CD4-positive, CD25-positive, alpha-beta regulatory T cell (primary cell): ENCODE measurements at places on chromosomes 16 and 17. TPM values are rescaled to one million over a fixed set of nuclear protein-coding genes. Genes with fewer than 3 reads are reported as not detected.

The KCNJ12 gene
- 0.15 TPM for total RNA-seq

The SETD6 gene
- 17.5 TPM for total RNA-seq

The DOC2A gene
- total RNA-seq, result not detected

The RRAD gene
- 0.35 TPM for total RNA-seq

The SOX15 gene
- total RNA-seq, result not detected

The TSR3 gene
- total RNA-seq, result 31.5 TPM

The PMP22 gene
- total RNA-seq, result not detected

The SMIM36 gene
- not detected for total RNA-seq

The ESRP2 gene
- total RNA-seq, result not detected

The TERF2IP gene
- total RNA-seq, result 133 TPM

The TMEM101 gene
- total RNA-seq, result 15.8 TPM

The GRB7 gene
- total RNA-seq, result not detected

GRCh38 chr17:79243603-79243990, 169.0 kb downstream of the ENGASE start:
- no peaks in the 10 kb centered on the region for H3K36me3 ChIP-seq
- H3K27me3 ChIP-seq, result no peaks in the 10 kb centered on the region
- no peak overlapping the region for H3K4me3 ChIP-seq
- no peaks in the 10 kb centered on the region for H3K4me1 ChIP-seq
- H3K27ac ChIP-seq, result no peak overlapping the region
- DNase-seq, result no peak

DNA sequence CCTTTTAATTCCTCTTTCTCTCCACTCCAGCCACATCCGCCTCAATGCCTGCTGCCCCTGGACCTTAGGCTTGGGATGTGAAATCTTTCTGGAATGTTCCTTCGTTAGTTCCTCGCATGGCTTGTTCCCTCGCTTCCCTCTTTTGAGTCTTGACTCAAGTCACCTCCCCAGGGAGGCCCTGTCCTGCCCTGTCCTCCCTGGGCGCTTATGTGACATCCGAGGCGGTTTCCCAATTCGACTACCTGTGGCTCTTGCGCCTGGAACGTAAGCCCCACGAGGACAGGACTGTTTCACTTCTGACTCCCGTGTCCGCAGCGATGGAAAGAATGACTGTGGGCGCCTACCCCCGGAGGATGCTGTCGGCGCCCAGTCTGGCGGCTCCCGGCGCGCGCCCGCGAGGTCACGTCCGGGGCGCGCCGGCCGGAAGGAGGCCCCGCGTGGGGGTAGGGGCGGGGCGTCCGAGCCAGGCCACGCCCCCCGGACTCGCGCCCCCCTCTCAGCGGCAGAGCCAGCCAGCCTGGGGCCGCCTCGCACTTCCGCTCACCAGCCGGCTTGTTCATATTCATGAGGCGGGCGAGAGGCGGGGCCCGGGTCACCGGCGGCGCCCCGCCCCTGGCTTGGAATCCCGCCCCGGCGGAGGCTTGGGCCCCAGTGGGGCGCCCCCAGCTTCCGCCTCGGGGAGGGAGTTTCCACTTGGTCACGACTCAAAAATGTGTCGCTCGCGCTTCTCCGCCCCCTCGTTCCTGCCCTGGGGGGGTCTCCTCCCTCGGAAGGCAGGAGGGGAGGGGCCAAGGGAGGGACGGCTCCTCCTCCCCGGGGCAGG, 8.4 kb upstream of the GLIS2 start:
- no peaks in the 10 kb centered on the region for H3K27me3 ChIP-seq
- peak overlapping the region; percentile 90 for H3K27ac ChIP-seq
- peak; percentile 97 for DNase-seq
- H3K36me3 ChIP-seq, result no peaks in the 10 kb centered on the region

DNA sequence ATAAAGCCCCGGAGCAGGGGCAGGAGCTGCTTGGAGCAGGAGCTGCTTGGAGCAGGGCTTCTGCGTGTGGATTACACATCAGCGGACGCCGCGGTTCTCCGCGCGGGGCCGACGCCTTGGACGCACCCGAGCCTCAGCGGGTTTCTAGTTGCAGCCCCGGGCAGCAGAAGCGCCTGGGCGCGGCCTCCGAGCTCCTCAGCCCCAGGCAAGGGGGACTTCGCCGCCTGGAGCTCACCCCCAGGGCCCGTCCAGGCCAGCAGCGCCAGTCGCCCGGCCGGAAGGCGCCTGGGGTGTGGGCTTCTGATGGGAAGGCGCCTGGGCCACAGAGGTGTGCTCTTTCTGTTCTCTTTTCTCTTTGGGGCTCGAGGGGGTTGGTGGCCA, 6.3 kb downstream of the FOXF1 start:
- H3K36me3 ChIP-seq, result no peaks in the 10 kb centered on the region
- H3K27me3 ChIP-seq, result peaks cover 16% of the 10 kb centered on the region
- no peak overlapping the region for H3K4me3 ChIP-seq
- H3K27ac ChIP-seq, result no peak overlapping the region

DNA sequence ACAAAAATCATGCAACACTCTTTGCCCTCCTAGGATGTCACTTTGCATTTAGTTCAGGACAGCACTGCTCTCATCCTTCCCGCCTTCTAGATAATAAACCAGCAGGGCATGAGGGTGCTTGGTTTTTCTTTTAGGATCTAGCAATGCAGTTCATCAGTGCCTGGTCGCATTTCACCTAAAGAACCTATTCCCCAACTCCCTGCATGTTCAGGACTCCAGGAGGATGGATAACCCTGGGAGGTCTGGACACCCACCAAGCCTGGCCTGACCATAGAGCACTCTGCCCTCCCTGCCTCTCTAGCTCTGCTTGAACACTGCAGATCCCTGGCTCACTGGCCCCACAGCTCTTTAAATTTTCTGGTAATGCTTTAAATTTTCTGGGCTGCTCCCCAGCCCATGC, 2.6 kb downstream of the SLFN12 start:
- DNase-seq, result no peak
- H3K4me1 ChIP-seq, result peaks cover 37% of the 10 kb centered on the region
- H3K27ac ChIP-seq, result no peak overlapping the region
- no peaks in the 10 kb centered on the region for H3K27me3 ChIP-seq
- H3K4me3 ChIP-seq, result no peak overlapping the region
- no peaks in the 10 kb centered on the region for H3K36me3 ChIP-seq

DNA sequence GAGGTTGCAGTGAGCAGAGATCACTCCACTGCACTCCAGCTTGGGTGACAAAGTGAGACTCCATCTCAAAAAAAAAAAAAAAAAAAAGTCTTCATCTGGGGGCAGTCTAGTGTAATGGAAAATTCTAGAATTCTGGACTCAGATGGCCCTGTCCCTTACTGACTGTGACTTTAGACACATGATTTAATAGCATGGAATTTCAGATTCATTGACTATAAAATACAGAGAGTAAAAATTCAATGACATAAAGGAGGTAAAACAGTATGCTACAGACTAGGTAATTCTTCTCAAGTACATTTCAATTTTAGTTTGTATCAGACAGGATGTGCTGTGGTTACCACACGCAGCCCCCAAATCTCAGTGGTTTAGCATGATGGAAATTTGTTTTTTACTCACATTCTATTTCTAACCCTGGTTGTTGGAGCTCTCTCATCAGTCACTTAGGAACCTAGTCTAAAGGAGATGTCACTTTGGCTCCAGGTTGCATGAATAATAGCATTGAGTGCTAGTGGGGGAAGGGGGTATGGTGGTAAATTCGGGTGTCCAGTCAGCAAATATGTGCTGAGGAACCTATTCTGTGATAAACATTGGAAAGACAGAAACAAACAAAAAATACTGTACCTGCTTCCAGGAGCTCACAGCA, 444.0 kb downstream of the XYLT1 start:
- peaks cover 9% of the 10 kb centered on the region for H3K4me1 ChIP-seq
- peak; percentile 28 for DNase-seq
- no peaks in the 10 kb centered on the region for H3K36me3 ChIP-seq
- no peak overlapping the region for H3K4me3 ChIP-seq

DNA sequence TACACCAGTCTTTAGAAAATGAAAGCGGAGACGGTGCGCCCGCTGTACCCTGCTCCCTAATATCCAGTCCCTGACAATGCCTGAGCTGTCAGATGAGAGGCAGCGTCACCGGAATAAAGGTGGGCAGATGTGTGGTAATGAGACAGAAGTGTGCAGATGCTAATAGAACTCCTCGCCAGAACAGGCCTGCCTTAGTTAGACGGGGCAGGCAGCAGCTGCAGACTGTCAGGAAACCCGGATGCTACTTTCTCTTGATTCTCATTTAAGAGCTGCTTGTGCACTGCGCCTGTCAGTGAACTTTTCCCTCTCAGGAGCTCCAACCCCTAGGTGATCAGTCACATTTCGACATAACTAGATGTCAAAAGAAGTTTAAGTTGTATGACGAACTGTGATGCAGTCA, 221.8 kb upstream of the IRX3 start:
- H3K27ac ChIP-seq, result no peak overlapping the region
- DNase-seq, result no peak
- no peak overlapping the region for H3K4me3 ChIP-seq
- no peaks in the 10 kb centered on the region for H3K27me3 ChIP-seq

DNA sequence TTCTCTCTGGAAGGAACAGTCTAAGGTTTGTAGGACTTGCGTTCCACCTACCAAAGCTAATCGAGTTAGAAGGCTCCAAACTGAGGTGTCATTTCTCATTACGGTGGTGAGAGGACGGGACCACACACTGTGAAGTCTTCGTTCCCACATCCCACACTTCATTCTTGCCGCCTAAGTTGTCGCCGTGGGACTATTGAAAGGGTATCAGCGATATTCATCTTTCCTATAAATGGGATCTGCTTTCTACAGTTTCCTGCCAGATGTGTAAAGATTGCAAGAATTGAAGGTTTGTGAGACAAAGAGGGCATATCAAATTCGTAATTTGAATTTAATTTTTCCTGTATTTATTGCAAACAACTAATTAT, 608 bp upstream of the TRIM37 start:
- peaks cover 31% of the 10 kb centered on the region for H3K4me1 ChIP-seq
- DNase-seq, result no peak
- peak overlapping the region; percentile 93 for H3K4me3 ChIP-seq
- H3K27ac ChIP-seq, result no peak overlapping the region
- peaks cover 8% of the 10 kb centered on the region for H3K36me3 ChIP-seq

GRCh38 chr16:74029115-74029792, 267.4 kb upstream of the PSMD7 start:
- no peak overlapping the region for H3K4me3 ChIP-seq
- H3K27me3 ChIP-seq, result no peaks in the 10 kb centered on the region
- no peaks in the 10 kb centered on the region for H3K4me1 ChIP-seq
- H3K36me3 ChIP-seq, result no peaks in the 10 kb centered on the region
- DNase-seq, result no peak
- no peak overlapping the region for H3K27ac ChIP-seq

GRCh38 chr16:47156680-47157215, 13.0 kb upstream of the NETO2 start:
- DNase-seq, result no peak
- no peak overlapping the region for H3K4me3 ChIP-seq
- H3K27ac ChIP-seq, result no peak overlapping the region
- peaks cover 48% of the 10 kb centered on the region for H3K36me3 ChIP-seq

DNA sequence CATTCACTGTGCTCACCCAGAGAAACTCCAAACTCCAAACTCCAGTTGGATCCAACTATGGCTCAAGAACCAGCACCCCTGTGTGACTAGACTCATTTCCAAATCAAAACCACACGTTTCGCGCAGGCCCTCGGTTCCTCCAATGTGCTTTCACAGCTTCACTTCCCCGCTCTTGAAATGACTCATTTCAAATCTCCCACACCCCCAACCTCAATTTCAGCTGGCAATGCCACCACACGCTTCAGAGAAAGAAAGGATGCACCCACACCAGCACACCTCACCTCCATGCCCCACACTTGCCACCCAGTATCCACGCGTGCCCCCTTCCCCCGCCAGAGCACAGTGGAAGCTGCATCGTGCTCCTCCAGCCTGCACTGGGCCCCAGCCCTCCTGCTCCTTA, 9.0 kb downstream of the TMEM92 start:
- peaks cover 3% of the 10 kb centered on the region for H3K4me1 ChIP-seq
- no peaks in the 10 kb centered on the region for H3K36me3 ChIP-seq
- H3K4me3 ChIP-seq, result no peak overlapping the region
- H3K27ac ChIP-seq, result no peak overlapping the region

DNA sequence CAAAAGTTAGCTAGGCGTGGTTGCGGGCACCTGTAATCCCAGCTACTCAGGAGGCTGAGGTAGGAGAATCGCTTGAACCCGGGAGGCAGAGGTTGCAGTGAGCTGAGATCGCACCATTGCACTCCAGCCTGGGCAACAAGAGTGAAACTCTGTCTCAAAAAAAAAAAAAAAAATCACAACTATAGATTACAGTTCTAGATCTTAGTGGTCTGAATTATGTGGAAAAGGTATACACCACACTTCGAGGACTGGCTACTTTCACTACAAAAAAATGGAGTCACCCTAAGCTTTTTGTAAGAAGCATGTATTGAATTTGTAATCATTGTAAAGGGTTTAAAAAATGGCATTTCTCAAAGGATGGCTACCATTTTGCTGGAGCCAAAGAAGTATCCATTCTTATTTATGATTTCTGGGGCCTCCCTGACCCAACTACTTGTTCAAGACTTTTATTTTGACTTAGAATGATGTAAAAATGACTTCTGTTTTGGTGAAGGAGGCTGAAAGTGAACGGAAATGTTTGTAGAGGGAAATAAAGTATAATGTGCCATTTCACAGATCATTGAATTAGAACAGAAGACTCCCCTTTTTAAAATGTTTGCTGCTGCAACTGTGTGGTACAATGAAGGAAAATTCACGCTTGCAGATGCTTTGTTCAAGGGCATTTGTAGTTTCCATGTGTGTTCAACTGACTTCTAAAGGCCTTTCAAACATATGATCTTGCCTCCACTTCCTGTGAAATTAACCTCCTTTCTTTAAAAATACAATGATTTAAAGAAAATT, 37.1 kb upstream of the NOL11 start:
- no peak overlapping the region for H3K4me3 ChIP-seq
- no peaks in the 10 kb centered on the region for H3K4me1 ChIP-seq
- no peak overlapping the region for H3K27ac ChIP-seq
- no peak for DNase-seq
- no peaks in the 10 kb centered on the region for H3K27me3 ChIP-seq
- peaks cover 7% of the 10 kb centered on the region for H3K36me3 ChIP-seq

DNA sequence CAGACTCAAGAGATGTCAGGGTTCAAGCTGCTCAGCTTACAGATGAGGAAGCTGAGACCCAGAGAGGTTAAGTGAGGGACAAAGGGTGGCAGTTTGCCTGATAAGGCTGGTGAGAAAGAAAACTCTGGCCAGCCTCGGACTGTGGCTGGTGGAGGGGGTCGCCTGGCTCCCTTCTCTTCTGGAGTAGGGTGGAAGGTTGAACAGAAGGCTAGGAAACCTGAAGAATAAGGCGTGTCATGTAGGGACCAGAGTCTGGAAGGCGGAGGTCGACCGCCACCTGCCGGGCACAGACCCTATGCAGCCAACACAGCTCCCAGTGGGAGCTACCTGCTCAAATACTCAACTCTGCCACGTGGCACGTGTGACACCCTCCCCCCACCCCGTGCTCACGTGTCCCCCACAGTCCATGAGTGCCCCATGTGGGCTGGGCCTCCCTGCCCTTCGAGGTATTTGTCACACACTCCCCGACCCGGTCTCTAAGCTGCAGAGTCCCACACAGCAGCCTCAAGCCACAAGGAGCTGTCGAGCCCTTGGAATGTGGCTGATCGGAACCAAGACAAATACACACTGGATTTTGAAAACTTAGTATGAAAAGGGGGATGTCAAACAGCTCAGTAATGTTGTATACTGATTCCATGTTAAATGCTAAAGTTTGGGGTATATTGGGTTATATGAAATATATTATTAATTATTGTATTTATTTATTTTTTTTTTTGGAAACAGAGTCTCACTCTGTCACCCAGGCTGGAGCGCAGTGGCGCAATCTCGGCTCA, 11.8 kb downstream of the HID1 start:
- no peaks in the 10 kb centered on the region for H3K36me3 ChIP-seq
- H3K27ac ChIP-seq, result no peak overlapping the region
- H3K4me3 ChIP-seq, result no peak overlapping the region
- no peaks in the 10 kb centered on the region for H3K27me3 ChIP-seq
